T-helper 9 cell (primary cell): ENCODE measurements at places on chromosomes 1 and 21.
A peak's percentile ranks its signal among the peaks of the same experiment; 100 is the strongest.

GRCh38 chr1:95010158-95010557 is 62.6 kb downstream of the ALG14 start:
- DNase-seq: no peak

DNA sequence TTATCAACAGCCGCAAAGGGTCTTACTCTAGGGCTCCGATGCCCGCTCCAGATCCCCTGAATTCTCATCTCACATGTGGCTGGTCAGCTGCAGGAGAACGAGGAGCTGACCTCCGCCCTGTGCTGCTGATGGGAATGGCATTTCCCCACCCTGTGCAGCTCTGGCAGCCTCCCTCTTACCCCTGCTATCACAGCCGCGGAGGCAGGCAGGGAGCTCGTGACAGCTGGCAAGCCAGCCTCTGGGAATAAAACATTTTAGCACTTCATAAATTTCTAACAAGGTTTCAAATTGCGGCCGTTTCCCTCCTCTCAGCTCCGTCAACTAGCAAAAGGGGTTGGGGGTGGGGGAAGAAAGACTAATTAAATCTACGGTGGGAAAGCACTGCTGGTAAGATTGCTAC is 81.1 kb downstream of the DSCAM start:
- no peak for DNase-seq

- DNase-seq: no peak
These were observed 92.9 kb upstream of the NEGR1 start for GRCh38 chr1:72375226-72375625.

GRCh38 chr1:51728611-51729155 is 111.8 kb downstream of the OSBPL9 start:
- DNase-seq: no peak

- no peak for DNase-seq
These were observed 105.1 kb downstream of the SEC16B start for GRCh38 chr1:177864538-177865305.

- no peak for DNase-seq
These were observed at the start of gene FAAH for GRCh38 chr1:46394108-46394871. Gene FAAH, plus strand, starts transcription at chr1:46394317. Its CDS starts 32 bp downstream, at chr1:46394349.

DNA sequence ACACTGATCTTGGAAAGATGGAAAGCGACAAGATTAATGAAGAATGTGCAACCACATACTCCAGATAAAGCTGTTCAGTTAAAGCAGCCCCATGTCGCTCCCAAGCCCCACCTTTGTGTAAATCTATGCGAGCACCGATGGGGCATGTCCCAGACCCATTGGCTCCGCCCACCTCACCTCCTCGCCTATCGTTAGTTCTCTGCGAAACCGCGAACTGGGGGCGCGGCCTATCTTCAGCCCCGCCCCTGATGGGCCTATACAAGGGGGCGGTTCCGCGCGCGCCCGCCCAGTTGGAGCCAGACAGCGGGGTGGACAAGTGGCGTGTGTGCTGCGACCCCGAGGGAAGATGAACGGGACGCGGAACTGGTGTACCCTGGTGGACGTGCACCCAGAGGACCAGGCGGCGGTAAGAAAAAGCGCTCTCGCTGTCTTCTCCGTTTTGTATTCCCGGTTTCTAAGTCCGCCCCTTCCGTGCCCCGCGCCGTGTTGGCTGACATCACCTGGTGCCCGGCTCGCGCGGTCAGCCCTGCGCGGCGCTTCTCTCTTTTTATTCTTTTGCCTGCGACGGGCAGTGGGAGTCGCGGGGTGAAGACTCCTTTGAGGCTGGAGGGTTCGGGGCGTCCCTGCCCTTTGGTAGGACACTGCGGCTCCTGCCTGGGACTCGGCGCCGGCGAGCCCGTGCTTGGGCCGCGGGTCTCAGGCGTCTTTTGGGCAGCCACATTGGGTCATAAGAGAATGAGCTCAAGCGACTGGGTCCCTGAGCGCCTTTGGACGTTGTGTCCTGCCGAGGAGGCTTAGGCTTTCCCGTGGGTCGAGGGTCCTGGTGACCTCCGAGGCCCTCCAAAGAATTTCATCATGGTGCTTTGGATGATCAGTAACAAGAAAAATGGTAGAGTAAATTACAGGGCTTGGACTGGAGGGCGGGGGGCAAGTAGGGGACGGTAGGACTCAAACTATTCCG is at the start of gene TUFT1:
Gene TUFT1, plus strand, starts transcription at position 289 of the 961 bp plus-strand sequence. Its CDS starts 58 bp downstream, at position 347.
- peak; percentile 93 for DNase-seq

DNA sequence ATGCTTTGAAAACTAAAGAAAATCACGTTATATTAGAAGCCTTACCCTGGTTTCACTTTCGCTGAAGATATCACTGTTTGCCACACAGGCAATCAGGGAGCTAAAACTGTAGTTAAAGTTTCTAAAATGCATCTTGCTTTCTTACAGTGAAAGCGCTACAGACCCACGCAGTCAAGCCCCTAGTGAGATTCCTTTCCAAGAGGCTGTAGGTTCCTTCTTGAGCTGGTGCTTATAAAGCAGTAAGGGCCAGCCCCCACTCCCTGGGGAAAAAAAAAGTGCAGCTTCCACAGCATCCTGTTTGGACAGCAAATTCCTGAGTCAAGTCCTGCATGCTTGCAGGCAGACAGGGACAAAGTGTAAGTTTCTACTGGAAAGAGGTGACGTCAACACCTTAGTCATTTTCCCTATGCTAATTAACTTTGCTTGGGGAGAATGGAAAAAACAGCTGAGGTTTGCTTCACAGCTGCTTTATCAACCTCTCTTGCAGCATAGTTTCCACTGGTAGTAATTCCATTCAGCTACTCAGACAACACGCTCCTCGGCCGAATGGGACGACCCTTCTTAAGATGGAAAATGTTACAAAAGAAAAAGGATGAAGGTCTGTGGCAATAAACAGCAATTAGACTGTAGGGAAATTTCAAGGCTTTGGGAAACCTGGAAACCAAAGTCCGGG is 14.7 kb upstream of the KCNE1 start:
- DNase-seq: no peak

DNA sequence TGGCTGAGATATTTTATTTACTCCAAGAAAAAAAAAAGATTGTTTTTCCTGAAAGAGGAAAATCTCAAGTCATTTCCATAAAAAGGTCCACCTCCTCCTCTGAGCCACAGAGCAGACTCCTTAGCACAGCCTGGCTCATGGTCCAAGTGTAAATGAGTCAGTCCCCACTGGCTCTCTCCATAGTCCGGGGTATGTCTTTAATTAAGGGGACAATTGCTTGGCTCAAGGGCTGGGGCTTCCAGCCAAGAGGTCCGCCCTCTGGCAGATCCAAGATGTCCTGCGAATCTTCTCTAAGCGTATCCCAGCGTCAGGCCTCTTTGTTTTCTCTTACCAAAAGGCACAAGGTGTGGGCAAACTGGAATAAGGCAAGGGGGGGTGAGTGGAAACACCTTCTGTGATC is 33.3 kb downstream of the FOXD2 start:
- no peak for DNase-seq

DNA sequence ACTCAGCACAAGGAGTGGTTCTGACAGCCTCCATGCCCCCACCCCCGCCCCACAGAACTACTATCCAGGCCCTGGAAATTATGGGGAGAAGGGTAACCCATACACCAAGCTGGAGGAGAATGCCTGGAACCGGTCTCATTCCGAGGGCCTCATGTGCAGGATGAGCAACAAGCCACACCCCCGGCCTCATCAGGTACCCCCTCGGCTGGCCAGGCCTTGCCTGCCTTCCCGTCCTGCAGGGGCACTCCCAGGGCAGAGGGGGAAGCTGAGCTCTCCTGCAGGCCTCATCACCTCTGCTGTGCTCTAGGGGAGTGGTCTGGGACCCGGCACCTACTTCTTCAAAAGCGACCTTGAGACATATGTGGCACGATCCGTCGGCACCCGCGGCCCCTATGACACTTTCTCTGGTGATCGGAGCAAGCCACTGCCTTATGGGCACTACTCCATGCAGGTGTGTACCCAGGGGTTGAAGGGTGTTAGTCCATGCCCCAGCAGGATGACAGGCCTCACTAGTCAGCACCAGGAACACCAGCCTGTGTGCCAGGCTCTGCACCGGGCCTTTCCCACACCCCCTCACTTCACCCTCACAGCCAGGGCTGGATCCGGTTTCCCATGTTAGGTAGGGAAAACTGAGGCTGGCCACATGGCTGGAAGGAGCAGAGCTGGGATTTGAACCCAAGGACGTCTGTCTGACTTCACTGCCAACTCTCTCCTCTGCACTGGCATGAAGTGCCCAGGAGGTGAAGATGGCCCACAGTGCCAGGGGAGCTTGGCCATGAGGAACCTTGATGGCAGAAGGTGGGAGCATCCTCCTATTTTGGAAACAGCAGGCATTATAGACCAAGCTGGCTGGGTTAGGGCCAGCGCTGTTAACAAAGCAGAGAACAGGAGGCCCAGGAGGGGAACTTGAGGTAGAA is 10.9 kb upstream of the TTC22 start:
- no peak for DNase-seq

- DNase-seq: no peak
These were observed 2135.4 kb downstream of the MRPL39 start for GRCh38 chr21:23471877-23472276.

- DNase-seq: no peak
These were observed 27.7 kb upstream of the PLEKHM2 start for GRCh38 chr1:15656464-15656863.

DNA sequence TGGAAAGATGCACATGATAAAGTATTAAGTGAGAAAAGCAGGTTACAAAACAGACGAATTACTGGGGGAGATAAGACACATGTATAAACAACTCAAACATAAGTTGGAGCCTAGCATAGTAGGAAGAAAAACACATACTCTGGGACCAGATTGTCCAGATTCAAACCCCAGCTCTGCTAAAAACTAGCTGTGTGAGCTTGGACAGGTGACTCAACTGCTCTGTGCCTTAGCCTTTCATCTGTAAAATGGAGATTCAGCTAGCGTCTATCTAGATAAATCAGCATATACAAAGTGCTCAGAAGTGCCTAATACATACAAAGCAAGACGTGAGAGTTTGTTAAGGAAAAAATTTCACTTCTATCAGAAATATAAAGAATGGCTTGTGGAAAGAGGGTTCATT is 254.0 kb upstream of the POU3F1 start:
- DNase-seq: no peak

GRCh38 chr1:19044471-19044870 is 88.0 kb upstream of the IFFO2 start:
- DNase-seq: no peak

DNA sequence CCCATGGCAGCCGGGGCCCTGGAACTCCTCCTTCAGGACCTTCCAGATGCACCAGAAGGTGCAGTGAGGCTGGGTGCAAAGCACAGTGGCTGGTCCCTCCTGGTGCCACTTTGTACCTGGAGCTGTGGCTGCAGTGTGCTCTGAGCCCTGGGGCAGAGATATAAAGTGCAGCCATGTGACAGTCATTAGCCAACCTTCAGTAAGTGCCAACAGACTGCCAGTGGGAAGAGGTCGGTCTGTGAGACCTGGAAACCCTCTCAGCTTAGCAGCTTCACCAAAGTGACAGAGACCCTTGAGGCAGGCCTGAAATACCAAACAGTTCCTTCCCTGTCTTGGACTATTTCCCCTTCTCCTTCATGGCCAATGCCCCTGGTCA is 26.7 kb upstream of the NGF start:
- DNase-seq: no peak

- DNase-seq: no peak
These were observed 101.5 kb downstream of the MRPL37 start for GRCh38 chr1:54301497-54301896.

DNA sequence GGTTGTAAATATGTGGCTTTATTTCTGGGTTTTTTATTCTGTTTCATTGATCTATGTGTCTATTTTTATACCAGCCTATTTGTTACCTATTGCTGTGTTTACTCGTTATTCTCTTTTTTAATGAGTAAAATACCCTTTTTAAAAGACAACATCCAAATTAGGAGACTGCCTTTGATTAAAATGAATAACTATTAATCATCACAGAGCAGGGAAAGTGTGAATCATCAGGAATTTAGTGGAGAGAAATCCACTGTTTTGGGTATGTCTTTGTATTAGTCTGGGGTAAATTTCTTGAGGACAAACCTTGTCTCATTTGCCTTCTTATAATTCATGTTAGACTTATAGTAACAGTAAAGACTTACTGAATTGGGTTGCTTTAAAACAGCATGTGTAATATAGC is 12.1 kb downstream of the DISC1 start:
- no peak for DNase-seq

DNA sequence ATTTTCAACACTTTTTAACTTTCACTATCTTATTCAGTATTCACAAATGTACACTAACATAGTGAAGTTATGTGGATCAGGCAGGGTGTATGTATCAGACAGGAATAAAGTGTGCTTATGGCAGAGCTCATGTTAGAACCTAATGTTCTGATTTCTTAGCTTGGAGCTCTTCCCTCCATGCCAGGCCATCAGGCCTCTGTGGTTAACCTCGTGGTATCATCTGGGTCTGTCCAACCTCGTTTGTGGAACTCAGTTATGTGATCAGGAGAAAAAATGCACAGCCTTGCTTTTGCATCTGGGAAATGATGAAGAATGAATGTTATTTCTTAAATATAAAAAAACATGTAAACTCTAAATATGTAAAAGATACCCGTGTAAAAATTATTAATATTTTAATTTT is 86.9 kb downstream of the MPZL1 start:
- no peak for DNase-seq

GRCh38 chr1:53705446-53706096 is 33.4 kb downstream of the GLIS1 start:
- no peak for DNase-seq

- DNase-seq: no peak
These were observed 50.9 kb downstream of the PCNT start for GRCh38 chr21:46374761-46375389.

DNA sequence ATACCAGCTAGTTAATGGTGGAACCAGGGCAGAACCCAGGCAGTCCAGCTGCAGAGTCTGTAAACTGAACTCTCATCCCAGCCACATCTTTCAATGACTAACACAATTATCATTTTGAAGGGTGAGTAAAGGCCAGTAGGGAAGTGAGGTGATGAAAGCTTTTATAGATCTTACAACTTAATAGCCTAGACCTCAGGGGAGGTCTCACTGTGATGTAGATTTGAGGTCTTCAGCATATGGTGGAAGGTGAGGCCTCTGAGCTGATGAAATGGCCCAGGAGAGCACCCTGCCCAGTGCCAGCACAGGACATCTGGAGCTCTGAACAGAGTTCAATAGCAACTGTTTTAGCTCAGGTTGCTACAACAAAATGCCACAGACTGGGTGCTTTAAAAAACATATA is 44.8 kb upstream of the POU2F1 start:
- no peak for DNase-seq

GRCh38 chr1:201468501-201468843 is 516 bp downstream of the PHLDA3 start:
- DNase-seq: no peak

DNA sequence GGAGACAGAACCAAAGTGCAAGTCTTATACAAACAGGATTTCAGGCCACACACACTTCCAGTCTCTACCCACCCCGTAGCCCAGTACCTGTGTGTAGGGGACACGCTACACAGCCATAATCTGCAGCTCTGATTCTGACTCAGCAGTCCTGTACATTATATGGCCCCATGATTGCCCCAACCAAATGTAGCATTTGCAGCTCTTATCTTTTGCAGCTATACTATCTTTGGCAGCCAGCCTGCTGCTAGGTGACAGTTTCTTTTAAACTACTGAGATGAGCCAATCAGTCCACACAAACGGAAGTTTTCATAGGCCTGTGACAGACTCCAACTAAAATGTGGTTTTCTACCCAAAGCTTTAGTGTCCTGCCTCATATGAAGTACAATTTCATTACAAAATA is 259.6 kb upstream of the ST6GALNAC5 start:
- DNase-seq: no peak

GRCh38 chr1:168728473-168729404 is at the start of gene DPT:
Gene DPT, minus strand, starts transcription at chr1:168729206. Its CDS starts 32 bp downstream, at chr1:168729174.
- DNase-seq: no peak

GRCh38 chr1:161681879-161682278 is 18.9 kb downstream of the FCGR2B start:
- no peak for DNase-seq

GRCh38 chr1:79161077-79161476 is 154.5 kb upstream of the ADGRL4 start:
- DNase-seq: no peak

- no peak for DNase-seq
These were observed 37.3 kb upstream of the F3 start for GRCh38 chr1:94578856-94579255.
